ENCODE measurements at places on chromosomes 7 and 10.

GRCh38 chr10:120436439-120437112, 20.5 kb upstream of the PLPP4 start:
- DNase-seq: no peak

DNA sequence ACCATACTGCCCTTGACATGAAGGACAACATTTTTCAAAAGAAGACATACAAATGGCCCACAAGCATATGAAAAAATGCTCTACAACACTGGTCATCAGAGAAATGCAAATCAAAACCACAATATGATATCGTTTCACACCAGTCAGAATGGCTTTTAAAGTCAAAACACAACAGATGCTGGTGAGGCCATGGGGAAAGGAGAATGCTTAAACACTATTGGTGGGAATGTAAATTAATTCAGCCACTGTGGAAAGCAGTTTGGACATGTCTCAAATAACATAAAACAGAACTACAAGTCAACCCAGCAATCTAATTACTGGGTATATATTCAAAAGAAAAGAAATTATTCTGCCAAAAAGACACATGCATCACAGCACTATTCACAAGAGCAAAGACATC, 4.2 kb upstream of the NT5C3A start:
- DNase-seq: no peak

- no peak for DNase-seq
Measured at GRCh38 chr10:77420947-77421523, 216.6 kb downstream of the KCNMA1 start.

- DNase-seq: no peak
Measured at GRCh38 chr10:94524146-94524545, 21.4 kb upstream of the HELLS start.

DNA sequence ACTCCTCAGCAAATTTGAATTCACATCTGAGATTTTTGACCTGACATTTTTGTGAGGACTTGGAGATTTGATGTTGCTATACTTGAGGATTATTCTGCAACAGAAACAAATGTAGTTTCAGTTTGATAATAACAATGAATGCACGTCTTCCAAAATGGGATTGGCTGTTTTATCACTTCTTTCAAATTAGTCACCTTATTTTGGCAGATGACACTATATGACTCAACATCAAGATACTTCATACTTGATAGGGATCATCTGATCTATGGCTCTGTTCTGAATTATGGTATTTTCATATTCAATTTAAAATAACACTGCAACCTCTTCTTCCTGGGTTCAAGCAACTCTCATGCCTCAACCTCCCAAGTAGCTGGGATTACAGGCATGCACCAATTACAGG, 24.2 kb downstream of the ARL5B start:
- no peak for DNase-seq

DNA sequence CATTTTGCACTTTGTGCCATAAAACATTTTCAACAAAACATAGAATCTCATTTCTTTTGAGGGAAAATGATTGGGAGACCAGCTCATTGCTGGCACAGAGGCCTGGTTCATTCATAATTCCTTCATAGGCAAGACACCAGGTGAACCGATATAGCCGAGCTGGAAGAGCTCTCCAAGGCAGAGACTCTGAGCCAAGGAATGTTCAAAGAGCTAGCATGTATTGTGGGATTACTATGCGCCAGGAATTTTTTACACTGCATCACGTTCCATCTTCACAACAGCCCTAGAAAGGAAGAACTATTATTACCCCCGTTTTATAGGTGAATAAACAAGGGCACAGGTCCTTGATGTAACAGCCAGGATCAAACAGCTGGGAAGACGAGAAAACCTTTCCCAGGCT, 2.1 kb upstream of the IL6 start:
- no peak for DNase-seq

- peak; percentile 2 for DNase-seq
Measured at GRCh38 chr10:54843085-54843646, 42.1 kb upstream of the PCDH15 start.

DNA sequence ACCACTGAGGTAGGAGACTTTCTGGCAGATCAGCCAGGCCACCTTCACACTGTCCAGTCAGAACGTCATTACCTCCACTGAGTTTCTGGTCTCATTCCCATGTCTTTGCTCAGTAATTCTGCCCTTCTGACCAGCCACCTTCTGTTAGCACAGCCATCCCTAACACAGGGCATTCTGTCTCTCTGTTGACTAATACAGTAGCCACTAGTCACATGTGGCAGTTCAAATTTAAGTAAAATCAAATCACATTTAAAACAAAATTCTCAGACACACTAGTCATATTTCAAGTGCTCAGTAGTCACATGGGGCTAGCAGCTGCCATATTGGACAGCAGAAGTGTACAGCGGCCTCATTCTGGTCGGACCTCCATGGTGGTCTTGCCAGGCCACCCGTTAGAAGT, 7.4 kb downstream of the CPSF4 start:
- no peak for DNase-seq

DNA sequence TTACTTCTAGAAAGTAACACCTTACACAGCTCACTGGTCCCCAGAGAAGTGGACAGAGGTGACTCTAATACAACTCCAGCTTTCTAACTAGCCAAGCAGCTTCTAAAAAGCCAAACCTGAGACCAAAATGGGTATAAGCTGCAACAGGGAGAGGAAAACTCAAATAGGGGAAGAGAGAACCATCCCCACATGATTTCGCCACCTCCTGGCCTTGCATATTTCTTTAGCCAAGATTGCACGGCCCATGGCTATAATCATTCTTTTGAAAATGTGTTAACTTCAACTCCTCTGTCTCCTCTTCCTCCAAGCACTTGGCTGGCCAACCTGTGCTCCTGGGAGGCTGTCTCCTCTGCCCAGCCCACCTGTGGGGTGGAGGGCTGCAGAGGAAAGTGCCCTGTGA, 28.7 kb downstream of the NUP42 start:
- no peak for DNase-seq

DNA sequence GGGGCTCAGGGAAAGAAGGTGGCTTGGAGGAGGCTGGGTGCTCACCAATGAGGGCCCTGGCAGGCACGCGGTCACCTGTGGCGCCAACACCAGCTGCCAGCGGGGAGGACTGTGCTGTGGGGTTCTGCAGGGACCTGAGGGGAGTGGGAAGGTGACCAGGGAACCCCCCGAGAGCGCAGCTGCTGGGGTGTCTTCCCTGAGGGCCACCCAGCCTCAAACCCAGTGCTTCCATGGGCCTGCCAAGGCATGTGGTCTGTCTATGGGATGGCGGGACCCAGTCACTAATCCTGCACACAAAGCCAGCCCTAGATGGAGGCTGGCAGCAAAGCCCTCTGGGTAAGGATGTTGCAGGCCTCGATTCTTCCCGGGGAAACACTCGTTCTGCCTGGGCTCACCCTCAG, 117.1 kb downstream of the EBF3 start:
- no peak for DNase-seq

DNA sequence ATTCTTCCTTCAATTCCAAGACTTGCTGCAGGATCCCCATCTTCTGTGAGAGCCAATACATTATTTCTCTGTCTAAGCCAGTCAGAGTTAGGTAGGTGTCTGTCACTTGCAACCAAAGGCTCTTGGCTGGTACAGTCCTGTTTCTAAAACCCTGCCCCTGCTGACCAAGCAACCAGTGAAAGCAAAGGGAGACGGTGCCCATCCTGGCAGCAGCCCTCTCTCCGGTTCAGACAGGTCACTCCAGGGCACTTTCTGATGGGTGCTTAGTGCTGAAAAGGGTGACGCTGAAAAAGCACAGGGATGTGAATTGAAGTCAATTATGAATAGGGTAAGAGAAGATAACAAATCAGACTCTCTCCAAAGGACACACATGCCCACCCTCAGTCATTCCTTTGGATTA, 37.5 kb downstream of the SPOCK2 start:
- no peak for DNase-seq

DNA sequence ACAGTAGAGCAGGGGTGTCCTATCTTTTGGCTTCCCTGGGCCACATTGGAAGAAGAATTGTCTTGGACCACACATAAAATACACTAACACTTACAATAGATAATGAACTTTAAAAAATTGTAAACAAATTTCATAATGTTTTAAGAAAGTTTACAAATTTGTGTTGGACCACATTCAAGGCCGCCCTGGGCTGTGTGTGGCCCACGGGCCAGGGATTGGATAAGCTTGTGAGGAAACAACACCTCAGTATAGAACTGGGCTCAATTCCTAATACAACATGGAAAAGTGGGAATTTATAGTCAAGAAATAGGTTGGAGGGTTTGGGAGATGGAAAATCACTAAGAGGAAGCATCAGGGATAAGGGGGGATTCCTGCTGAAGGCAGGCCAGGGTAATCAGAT, 17.7 kb downstream of the ZNF277 start:
- DNase-seq: no peak

DNA sequence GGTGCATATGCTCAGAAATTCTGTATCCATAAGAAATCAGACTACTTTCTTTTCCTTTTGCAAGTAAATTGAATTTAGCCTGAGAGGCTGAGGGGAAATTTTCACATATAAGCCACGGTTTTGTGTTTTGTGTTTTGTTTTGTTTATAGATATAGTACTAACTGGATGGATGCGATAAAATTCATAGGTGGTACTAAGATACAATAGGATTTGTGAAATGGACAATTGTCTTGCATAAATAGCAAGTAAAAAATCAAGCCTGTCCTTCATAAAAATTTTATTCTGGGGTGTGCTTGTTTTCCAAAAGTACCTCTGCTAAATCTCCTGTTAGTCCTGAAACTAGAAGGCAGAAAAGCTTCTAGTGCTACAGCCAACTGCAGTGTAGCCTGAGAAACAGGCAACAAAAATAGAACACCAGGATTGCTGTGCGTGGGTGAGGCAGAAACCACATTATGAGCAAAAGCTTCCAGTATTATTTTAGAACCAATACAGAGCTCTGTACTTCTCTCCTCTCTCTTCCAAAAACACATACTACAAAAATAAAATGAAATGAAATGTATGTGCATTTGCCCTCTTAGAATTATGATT, 634 bp upstream of the HDAC9 start:
- peak; percentile 54 for DNase-seq

DNA sequence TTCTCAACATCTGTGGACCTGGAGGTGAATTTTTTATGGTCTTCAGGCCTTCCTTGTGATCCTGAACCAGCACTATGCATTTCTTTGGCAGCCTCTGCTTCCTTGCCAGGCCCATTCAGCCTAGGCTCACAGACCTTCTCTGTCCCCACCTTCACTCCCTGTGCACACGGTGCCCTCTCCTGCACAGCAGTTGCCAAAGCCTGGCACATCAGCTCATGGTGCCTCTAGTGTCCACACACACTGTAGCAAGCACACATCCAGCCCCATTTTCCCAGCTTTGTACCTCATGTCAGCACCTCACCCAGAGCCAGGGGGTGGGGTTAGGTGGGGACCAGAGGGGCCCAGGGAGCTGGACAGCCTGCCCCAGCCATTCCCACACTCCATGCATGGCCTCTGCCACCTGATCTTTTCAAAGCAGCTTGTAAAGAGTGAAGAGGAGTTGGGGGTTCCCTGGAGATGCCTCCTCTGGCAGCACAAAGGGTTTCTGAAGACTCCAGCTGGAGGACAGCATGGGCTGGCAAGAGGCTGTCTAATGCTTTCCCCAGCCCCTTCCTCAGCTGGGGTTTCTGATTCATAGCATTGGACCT, 57.9 kb upstream of the TMEM72 start:
- no peak for DNase-seq

DNA sequence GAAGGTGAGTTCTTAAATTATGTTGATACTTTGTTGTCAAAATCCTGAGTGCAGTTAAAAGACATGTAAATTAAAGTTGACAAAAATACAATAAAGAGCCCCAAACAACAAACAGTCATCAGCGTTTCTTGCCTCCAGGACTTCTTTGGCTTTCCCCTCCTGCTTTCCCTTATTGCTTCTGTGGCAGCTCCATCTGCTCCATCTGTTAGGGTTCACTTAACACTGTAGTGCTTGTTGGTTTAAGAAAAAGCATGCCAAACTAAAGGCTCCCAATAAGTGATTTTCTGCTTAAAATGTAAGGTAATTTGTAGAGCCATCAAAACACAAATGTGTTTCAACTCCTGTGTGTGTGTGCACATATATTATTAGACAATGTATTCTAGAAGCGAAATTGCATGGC, 254.3 kb upstream of the GNAI1 start:
- DNase-seq: peak; percentile 2

DNA sequence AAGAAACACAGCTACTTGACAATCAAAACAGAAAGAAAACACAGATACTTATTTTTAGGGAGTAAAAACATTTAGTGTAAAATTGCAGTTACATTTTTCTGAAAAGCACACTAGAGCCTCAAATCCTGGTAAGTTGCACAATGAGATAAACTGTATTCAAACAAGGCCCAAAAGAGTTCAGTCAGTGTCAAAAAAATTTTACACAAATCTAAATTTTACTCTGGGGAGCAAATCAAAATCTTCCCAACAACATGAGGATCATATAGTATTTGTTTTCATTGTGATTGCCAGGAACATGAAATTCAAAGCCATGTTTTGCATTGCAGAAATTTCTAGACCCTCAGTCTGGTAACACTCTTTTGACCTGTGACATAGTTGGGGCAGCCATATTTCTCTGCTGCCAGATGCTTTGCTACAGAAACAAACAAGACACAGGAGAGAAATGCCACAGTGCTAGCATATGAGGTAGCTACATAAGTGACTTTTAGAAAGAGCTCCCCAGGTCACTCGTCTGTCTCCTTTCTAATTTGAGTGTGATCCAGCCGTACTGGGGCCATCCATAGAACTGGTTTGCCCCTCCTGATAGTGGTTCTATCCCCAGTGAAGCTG, 49.6 kb downstream of the PDE1C start:
- peak; percentile 12 for DNase-seq

Measured in tongue (tissue), 3 donors.